Brain pericyte (primary cell): ENCODE measurements at places on chromosomes 11 and 22.

GRCh38 chr11:94308024-94308423 lies 3.6 kb downstream of the IZUMO1R start:
- no peak for DNase-seq

DNA sequence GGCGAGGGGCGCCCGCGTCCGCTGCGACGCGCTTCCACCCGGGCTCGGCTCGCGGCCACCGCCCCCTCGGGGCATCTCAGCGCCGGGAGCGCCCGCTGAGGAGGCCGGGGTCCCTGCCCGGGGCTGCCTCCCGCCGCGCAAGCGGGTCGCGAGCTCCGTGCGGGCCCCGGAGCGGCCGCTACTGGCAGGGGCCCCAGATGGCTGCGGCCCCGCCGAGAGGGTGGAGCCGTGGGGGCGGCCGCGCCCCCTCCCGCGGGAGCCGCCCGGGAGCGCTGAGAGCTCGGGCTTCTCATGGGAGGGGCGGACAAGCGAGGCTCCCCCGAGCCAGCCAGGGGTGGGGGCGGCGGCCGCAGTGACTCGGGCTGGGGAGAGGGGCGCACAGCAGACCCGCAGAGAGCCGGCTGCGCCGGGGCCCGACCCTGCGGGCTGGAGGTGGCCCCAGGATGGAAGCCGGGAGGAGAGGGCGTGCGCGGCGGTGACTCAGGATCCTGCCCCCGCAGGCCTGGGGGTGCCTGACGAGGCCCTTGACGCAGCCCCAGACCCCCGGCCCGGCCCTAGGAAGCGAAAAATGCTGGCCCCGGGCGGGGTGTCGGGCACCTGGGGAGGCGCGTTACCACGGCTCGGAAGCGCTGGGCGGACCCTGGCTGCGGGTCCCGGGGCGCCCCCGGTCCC lies 603 bp upstream of the ZFTA start:
- no peak for DNase-seq

DNA sequence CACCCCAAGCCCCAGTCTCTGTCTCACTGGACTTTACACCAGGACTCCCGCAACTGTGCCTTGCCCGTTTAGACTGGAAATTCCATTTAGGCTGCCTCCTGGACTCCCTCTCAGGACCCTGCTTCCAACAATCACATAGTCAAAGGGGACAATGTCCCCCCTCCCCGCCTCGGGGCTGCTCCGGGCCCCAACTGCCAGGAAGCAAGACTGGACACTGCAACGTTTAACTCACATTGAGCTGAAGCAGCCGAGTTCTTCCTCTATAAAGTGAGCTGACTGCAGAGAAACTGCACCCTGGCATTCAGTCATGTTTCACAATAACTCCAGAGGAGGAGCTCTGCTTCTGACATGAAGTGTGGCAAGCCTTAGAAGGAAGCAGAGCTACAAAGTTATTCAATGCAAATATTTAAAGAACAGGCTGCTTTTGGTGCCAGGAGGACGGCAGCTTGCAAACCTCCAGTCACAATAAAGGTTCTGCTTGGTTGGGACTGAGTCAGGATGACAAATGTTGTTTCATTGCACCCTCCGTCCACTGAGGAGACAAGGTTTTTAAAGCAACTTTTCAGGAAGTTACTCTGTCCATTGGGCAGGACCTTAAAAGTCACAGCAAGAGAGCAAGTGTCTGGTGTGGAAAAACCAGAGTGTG lies 19.9 kb downstream of the PACSIN2 start:
- peak; percentile 20 for DNase-seq

GRCh38 chr22:35599364-35599763 lies 17.8 kb downstream of the MB start:
- no peak for DNase-seq

GRCh38 chr22:33114565-33114964 lies 56.4 kb upstream of the SYN3 start:
- no peak for DNase-seq

- DNase-seq = no peak
These were observed 5.0 kb downstream of the ASCL2 start for GRCh38 chr11:2265396-2265795.

DNA sequence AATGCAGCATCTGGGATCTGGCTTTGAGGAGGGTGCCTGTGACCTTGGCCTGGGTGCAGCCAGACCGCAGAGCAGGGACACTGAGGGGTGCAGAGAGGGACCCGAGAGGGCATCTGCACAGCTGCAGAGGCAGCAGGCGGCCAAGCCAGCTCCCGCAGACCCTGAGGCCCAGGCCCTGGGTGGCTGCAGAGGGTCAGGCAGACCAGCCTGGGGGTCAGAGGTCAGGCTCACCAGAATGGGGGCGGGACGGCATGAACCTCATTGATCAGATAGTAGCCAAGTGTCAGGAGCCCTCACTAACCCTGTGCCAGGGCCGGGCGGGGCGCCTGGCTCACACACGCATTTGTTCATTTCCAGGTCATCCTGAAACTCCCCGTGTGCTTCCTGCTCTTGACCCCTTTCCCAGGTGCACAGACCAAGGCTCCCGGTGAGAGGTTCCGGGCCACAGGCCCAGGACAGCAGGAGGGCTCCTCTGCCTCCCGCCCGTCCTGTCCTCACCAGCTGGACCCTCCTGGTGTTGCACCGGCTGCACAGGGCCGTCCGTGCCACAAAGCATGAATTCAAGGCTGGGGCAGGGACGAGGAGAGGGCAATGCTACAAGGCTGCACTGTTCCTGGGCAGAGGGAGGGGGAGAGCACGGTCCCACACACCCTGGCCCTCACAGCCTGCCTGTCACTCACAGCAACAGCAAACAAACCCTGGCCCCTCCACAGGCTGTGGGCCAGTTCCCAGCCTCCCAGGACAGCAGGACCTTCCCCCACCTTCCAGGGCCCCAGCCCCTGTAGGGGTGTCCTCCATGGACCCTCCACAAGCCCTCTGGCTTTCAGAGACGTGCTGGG lies 3.3 kb downstream of the RTN4R start:
- no peak for DNase-seq

DNA sequence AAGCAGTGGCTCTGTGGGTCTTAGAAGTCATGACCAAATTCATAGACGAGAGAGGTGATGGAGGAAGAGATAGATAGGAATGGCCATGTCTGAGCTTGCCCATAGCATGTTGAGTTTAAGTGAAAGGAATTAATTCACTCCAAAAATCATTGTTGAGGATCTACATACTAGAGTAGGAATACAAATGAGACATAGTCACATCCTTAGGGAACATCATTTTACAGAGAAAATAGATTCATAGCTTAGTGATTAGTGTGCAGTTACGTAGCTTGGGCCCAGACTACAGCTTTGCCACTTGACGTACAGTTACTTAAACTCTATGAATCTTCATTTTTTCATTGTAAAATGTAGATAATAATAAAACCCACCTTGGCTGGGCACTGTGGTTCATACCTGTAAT lies 21.4 kb upstream of the BMAL1 start:
- DNase-seq = no peak
